Smooth muscle cell of the pulmonary artery (primary cell): ENCODE measurements at places on chromosomes 5 and 9. TPM values are rescaled to one million over a fixed set of nuclear protein-coding genes. Genes with fewer than 3 reads are reported as not detected.

Gene SLC36A3
- total RNA-seq = not detected in 2 replicates

Gene ZFP2
- total RNA-seq = 0.69 and 0.78 TPM in 2 replicates

Gene MFAP3
- 70.3 and 90.9 TPM in 2 replicates for total RNA-seq

Gene NSG2
- not detected in 2 replicates for total RNA-seq

Gene FOXI1
- not detected in 2 replicates for total RNA-seq

Gene SHC3
- 12.6 and 57.2 TPM in 2 replicates for total RNA-seq

Gene PHYHD1
- 4.9 and 9.3 TPM in 2 replicates for total RNA-seq

Gene SMIM33
- not detected in 2 replicates for total RNA-seq

Gene BARX1
- total RNA-seq = 0.13 TPM in 2 replicates

Gene PDGFRB
- total RNA-seq = 195 and 656 TPM in 2 replicates

Gene SLC27A6
- 0.10 and 0.13 TPM in 2 replicates for total RNA-seq

Gene TRIM7
- 1.2 and 3.2 TPM in 2 replicates for total RNA-seq

Gene VLDLR
- total RNA-seq = 26.5 and 47.7 TPM in 2 replicates

Gene SLCO4C1
- not detected in 2 replicates for total RNA-seq

Gene UBE2QL1
- total RNA-seq = 0.03 and 0.20 TPM in 2 replicates

Gene ATG12
- 49.6 and 61.6 TPM in 2 replicates for total RNA-seq

Gene CDKN2B
- 6.0 and 52.4 TPM in 2 replicates for total RNA-seq

Gene OTP
- total RNA-seq = not detected in 2 replicates

Gene SVEP1
- 13.0 and 71.7 TPM in 2 replicates for total RNA-seq

Gene ENTREP1
- 0.26 and 0.33 TPM in 2 replicates for total RNA-seq

Gene FOXD4
- 0.13 and 0.17 TPM in 2 replicates for total RNA-seq

Gene NR5A1
- not detected in 2 replicates for total RNA-seq

Gene PCDHB4
- 0.20 and 0.59 TPM in 2 replicates for total RNA-seq

Gene SOX30
- total RNA-seq = not detected in 2 replicates

Gene PLEKHG4B
- total RNA-seq = 0.07 TPM in 1 of 2 replicates, not detected in the other

Gene SLC4A9
- 0.07 TPM in 1 of 2 replicates, not detected in the other for total RNA-seq

Gene GFI1B
- total RNA-seq = not detected in 2 replicates

Gene NR6A1
- 0.39 and 0.69 TPM in 2 replicates for total RNA-seq

Gene WWC1
- total RNA-seq = 0.99 and 5.0 TPM in 2 replicates

Gene ISL1
- total RNA-seq = 0.03 and 0.20 TPM in 2 replicates

Gene NSMF
- total RNA-seq = 20.3 and 36.7 TPM in 2 replicates

Gene SNCB
- total RNA-seq = not detected in 2 replicates

Gene RALGPS1
- total RNA-seq = 2.7 TPM in 2 replicates

Gene GABBR2
- 0.46 TPM in 1 of 2 replicates, not detected in the other for total RNA-seq
